ENCODE measurements at places on chromosomes 12 and 14.

DNA sequence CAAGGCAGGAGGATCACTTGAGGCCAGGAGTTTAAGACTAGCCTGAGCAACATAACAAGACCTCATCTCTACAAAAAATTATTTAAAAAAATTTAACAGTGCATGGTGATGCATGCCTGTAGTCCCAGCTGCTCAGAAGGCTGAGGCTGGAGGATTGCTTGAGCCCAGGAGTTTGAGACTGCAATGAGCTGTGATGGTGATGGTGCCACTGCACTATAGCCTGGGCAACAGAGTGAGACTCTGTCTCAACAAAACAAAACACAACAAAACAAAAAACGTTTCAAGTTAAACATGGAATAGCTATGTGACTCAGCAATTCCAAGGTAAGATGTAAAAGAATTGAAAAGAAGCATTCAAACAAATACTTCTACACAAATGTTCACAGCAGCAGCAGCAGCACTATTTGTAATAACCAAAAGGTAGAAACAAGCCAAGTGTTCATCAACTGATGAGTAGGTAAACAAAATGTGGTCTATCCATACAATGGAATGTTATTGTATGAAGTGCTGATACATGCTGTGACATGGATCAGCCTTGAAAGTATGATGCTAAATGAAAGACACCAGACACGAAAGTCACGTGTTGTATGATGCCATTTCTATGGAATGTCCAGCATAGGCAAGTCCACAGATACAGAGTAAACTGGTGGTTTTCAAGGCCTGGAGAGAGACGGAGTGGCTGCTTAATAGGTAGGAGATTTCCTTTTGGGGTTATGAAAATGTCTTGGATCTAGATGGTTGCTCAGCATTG is 31.4 kb downstream of the CFAP251 start:
- no peak for DNase-seq

DNA sequence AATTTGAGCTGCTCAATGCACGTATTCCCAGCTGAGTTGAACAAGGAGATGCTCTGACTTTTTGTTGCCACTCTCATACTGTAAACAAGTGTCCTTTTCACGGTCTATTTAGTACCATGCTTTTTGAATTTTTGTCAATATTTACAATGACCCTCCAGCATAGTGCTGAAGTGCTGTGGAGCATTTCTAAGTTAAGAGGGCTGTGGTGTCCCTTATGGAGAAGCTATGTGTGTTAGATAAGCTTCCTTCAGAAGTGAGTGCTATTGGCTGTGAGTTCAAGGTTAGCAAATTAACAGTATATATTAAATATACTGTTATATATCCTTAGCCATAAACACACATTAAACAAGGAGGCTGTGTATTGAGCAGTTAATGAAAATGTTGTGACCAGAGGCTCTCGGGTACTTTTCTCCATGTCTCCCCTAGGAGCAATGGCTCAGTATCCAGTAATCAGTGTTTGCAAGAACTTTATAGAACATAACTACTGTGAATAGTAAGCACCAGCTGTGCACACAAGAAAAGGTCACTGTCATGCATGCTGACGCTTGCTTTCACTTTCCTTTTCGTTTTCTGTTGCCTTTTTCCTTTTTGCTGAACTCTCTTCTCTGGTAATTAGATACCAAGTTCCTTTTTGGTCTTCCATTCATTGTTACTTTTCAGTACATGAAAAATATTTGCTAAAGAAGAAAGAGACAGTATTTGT is 187.2 kb upstream of the NEDD1 start:
- no peak for DNase-seq

DNA sequence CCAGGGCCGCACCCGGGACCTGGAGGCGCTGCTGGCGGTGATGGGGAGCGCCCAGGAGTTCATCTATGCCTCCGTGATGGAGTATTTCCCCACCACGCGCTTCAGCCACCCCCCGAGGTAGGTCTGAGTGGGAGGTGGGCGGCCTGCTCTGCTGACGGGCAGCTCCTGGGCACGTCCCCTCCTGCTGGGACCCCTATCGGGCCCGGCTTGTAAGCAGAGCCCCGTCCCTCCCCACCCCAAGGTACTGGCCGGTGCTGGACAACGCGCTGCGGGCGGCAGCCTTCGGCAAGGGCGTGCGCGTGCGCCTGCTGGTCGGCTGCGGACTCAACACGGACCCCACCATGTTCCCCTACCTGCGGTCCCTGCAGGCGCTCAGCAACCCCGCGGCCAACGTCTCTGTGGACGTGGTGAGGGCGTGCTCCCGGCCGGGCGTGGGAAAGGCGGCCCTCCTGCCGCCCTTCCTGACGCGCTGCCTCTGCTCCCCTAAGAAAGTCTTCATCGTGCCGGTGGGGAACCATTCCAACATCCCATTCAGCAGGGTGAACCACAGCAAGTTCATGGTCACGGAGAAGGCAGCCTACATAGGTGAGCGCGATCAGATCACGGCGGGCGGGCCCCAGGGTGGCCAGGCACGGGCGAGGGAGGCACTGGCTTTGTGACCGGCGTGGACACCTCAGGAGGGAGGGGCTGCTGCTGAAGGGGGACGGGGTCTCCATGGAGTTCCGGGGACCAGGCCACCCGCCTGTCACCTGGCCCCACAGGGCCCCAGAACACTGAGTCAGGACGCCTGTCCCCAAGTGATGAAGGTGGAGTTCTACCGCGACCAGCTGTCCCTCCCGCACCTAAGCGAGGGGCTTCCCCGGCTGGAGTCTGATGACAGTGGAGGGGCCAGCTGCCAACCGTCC is 7.3 kb downstream of the PLD4 start:
- peak; percentile 68 for DNase-seq

GRCh38 chr12:57247041-57247440 is 3.9 kb downstream of the STAC3 start:
- DNase-seq, result no peak

- no peak for DNase-seq
Measured at GRCh38 chr14:55361190-55361589, 50.4 kb downstream of the ATG14 start.

DNA sequence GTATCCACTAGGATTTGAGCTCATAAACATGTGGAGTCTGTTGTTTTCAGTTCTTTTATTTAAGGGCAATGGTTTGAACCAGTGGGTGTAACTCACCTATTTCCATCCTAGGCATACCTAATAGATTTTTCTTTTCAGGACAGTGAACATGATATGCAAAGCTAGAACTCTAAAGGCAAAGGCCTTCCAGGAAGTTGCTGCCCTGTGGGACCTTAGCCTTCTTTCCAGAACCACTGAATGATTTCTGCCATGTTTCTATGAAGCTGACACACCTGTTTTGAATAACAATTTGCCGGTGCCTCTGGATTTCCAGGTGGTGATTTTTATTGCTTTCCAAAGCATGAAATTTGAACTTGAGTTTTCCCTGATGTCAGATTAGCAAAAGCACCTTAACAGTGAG is 372.9 kb upstream of the FAR2 start:
- DNase-seq, result peak; percentile 8

GRCh38 chr14:80522411-80522810 is 311.1 kb upstream of the DIO2 start:
- no peak for DNase-seq

GRCh38 chr14:88323086-88323522 is at the start of gene KCNK10:
TSS of gene KCNK10 (minus strand) at chr14:88323269. CDS start at chr14:88322798, 471 bp downstream.
- no peak for DNase-seq

DNA sequence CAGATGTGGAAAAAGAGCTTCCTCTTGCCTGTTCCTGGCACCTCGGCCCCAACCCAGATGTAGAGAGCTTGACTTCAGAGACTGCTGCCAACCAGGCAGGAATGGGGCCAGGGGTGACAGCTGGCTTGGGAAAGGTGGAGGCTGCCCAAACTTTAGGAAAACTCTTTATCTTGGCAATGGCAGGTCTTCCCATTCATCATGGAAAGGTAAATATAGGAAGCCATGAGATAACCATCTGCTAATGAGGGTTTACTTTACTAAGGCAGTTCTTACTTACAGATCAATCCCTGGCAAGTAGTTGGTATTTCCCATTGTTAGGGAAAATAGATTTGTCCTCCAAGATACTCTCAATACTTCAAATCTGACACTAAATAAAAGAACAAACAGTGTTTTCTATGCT is 143.1 kb upstream of the NUDT4 start:
- DNase-seq, result no peak

DNA sequence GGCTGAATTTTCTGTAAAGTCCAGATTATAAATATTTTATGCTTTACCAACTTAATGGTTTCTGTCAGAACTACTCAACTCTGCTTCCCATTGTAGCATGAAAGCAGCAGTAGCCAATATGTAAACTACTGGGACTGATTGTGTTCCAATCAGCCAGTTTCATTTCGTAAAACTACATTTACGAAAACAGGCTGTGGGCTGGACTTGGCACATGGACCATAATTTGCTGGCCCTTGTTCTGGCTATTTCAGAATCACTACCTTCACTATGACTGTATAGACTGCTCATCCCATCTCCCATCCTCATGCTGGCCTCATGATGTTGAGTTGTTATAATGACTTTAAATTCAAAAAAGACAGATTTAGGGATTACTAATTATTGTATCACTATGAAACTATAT is 38.7 kb downstream of the FAR2 start:
- no peak for DNase-seq

GRCh38 chr14:75054421-75054820 is 3.2 kb upstream of the MLH3 start:
- no peak for DNase-seq

- DNase-seq, result no peak
Measured at GRCh38 chr12:2194571-2194970, 141.8 kb downstream of the CACNA1C start.

DNA sequence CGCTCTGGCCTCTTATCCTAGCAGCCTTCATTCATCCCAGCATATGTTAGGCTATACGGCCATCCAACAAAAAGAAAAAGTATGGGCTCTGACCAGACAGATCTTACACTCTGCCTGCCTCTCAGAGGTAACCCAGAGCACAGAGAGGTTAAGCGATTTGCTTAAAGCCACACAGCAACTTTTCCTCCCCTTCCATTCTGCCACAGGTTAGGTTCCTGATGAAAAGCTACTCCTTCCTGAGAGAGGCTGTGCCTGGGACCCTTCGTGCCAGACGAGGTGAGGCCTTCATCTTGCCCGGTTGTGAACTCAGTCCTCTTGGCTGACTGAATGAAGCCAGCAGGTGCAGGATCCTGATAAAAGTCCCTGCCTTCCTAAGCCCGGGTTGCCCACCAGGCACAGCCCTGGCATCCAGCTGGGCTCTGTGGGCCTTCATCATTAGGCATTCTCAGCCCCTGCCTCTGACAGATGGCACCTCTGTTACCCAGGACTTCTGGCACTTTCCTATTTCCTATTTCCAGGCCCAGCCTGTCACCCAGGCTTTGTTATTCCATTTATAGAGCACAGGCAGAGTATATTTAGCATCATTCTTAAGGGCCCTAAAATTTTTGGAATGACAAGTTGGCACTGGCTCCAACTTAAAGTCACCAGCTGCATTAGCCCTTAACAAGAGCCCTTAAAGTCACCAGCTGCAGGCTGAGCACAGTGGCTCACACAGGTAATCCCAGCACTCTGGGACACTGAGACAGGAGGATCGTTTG is 12.8 kb downstream of the SOAT2 start:
- DNase-seq, result no peak

DNA sequence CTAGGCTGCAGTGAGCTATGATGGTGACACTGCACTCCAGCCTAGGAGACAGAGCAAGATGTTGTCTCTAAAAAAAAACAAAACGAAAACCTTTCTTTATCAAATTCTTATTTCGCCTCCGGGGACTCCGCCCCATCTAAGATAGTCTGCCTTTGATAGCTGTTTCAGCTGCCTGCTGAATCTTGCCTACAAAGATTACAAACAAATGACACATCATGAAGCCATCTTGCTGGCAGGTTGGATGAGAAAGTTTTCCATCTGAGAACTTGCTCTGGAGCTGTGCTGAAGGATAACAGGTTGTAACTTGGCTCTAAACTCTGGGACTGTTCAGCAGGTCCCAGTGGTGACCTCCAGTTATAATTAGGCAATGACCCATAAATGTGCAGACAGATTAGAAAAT is 41.8 kb upstream of the AEBP2 start:
- no peak for DNase-seq

DNA sequence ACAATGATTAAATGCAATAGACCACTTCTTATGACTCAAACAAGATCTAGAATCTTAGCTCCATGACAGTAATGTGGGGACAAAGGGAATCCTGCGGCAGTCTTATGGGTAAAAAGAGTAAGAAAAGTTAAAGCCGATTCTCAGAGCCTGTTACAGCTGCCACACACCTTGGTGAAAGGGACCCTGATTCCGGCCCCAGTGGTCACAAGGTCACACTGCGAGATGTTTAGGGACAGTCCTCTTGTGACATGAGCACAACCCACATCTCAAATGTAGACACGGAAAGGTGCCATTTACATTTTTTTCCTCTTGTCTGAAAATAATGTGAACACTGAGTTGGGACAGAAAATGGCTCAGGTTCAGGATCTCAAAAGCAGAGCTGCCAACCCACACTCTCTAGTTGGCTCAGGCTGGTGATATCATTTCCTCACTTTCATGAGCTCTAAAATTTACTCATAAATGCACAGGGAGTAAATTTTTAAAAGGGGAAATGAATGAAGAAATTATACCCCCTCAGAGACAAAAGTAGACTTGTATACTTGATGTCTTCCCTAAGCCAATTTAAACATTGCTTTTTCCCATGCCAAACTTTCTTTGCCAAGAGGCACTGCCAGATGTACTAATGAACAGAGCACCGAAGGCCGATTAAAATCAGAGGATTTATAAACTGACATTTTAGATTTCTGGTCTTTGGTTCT is 113.1 kb upstream of the OVCH1 start:
- DNase-seq, result no peak

DNA sequence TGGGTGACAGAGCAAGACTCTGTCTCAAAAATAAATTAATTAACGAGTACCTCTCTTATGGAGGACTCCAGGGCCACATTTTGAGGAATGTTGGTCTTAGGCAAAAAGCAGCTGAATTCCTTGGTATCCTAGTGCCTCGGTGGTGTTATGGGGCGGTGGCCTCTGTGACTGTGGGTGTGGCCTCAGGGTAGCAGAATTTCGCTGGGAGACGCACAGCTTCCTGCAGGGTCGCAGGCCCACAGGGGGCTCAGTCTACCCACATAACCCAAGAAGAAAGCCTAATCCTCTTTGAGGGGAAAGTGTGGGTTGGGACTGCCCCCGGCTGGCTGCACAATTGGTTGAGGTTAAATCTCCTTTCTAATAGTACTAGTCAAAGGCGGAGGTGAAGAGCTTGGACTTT is 11.2 kb upstream of the SERPINA4 start:
- no peak for DNase-seq

GRCh38 chr12:67382241-67382871 is 113.2 kb downstream of the CAND1 start:
- DNase-seq, result no peak

GRCh38 chr14:22164616-22165015 is 424.4 kb downstream of the DAD1 start:
- no peak for DNase-seq

- no peak for DNase-seq
Measured at GRCh38 chr12:64633011-64633939, 23.0 kb downstream of the RASSF3 start.

Measured in right kidney (tissue), 9 donors.